ENCODE measurements at places on chromosomes 2 and 18.

DNA sequence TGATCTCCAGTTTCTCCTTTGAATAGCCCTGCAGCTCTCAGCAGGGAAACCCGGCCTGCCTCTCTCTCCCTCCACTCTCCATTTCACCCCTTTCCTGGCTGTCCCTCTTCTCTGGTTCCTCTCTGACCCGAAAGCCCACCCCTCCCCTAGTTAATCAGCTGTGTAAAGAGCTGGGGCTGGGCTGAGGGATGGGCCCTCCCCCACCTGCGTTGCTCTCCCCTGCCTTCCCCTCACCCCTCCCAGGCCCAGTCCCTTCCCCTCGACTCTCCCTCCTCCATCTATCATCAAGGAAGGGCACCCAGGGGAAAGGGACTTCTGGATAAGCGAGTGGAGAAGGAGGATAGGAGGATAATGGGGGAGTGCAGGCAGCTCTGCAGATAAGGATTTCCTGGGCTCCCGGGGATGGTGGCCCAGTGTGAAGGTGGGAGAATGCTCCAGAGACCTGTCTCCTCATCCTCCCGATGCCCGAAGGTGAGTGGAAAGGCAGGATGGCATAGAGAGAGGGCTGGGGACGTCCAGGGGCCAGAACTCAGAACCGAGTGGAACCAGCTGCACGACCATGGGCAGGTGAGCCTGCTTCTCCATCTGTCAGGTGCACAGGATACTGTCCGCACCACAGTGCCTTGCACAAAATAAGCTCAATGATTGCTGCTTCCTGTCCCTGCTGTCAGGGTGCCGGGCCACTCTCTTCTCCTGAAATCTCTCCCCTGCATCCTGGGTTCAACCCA, 12.0 kb downstream of the SLC30A3 start:
- no peak for DNase-seq

DNA sequence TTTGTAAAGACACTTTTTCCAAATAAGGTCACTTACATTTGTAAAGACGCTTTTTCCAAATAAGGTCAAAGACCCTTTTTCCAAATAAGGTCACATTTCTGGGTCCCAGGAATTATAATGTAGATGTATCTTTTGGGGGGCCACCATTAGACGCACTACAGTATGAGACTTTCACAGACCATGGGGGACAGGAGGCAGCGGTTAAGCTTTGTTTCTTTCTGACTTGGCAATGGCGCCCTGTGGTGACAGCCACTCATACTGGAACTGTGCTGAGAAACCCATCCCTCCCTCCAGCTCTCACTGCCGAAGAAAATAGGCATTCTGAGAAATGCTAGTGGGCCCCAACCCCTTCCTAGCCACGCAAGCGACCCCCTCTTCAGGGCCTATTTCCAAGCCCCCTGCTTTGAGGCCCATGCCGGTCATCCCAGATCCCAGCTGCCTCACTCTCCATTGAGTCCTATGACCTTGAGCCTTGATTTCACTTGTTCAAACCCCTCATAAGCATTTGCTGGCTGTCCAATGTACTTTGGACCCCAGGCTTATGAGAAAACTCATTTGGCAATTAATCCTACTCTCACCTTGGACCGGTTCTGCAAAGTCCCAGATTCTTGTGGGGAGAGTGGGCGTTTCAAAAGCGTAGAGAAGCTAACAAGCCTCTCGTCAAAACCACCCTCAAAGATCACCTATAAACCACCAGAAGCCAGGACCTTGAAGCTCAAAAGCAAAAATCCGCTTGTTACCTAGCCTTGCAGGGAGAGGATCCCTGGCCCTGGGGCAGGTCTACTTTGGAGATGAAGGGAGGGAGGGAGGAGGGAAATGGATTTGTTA, 11.3 kb upstream of the SPATA3 start:
- DNase-seq = no peak

DNA sequence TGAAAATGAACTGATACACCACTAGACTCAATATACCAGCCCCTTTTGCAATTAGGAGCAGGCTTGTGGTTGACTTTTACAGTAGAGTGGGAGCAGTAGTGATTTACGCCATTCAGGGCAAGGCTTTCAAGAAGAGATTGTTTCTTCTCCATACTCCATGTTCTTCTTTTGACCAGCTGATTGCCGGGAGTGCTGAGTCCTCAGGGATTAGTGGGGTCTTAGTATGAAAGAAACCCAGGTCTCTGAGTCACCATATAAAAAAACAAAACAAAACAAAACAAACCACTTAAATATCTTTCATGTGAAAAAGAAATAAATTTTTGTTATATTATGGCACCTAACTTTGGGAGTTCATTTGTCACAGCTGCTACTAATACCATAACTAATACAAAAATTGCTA, 465.6 kb upstream of the TRIB2 start:
- DNase-seq = no peak

DNA sequence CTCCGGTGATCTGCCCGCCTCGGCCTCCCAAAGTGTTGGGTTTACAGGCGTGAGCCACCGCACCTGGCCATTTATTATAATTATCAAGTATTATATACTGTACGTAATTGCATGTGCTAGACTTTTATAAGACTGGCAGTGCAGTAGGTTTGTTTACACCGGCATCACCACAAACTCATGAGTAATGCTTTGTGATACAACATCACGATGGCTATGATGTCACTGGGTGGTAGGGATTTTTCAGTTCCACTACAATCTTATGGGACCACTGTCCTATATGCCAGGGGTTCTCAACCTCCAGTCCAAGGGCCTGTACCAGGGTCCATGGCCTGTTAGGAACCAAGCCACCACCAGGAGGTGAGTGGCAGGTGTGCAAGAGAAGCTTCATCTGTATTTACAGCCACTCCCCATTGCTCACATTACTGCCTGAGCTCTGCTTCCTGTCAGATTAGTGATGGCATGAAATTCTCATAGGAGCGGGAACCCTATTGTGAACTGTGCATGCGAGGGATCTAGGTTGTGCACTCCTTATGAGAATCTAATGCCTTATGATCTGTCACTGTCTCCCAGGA, 9.4 kb downstream of the SCYGR4 start:
- DNase-seq = no peak

DNA sequence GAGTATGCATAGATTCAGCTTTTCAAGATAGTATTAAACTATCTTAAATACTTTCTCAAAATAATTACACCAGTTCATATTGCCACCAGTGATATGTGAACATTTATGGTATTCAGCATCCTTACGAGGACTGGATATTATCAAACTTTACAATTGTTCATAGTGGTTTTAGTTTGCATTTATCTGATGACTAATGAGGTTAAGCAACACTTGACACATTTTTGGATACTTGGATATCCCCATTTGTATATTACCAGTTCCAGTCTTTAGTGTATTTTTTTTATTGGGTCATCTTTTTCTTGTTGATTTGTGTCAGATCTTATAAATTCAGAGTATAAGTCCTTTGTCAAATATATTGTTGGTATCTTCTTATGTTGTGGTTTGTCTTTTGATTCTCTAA, 128.4 kb downstream of the ASXL3 start:
- peak; percentile 57 for DNase-seq

DNA sequence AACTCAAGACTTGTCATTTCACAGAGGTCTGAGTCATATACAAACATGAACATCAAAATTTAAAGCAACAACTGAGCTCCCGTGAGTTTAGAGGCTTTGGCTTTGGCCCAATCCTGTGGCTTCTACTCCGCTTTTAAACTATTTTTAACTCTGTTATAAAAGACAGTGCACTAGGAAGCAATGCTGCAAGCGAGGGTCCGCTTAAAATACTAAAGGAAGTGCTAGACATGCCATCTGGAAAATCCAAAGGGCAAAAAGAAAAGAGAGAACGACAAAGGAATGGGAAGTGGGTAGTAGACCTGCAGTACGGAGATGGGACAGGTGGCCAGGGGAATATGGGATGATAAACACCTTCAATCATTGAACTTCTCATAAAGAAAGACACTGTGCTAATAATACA, 37.4 kb upstream of the MYT1L start:
- DNase-seq = no peak

DNA sequence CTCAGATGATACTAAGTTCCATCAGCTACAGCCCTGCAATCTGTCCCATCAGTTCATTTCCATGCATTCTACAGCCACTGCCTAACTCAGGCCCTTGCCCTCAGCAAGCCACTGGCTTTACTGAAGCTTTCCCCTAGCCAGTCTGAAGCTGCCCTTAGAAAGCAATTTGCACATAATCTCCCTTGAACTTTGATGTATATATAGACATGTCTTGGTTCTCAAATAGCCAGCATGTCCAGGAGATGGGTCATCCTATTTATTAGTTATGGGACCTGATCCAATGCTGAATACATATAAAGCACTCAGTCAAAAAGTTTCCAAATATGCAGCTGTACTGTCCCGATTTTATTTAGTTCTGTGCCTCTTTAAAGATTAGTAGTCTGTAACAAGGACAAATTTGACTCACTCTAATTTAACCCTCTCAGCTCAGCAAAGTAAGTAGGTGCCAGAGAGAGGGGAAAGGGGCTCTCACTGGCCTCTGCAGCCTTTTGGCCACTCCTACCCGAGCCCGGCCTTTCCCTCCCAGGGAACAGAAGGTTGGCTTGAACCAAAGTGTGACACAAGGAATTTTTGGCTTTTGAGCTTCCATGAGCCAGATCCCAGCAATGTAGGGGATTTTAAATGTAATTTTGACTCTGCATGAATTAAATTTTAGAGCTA, 70.7 kb downstream of the CCDC93 start:
- DNase-seq = no peak

- DNase-seq = no peak
Measured at GRCh38 chr18:57749604-57749970, 53.5 kb downstream of the ATP8B1 start.

DNA sequence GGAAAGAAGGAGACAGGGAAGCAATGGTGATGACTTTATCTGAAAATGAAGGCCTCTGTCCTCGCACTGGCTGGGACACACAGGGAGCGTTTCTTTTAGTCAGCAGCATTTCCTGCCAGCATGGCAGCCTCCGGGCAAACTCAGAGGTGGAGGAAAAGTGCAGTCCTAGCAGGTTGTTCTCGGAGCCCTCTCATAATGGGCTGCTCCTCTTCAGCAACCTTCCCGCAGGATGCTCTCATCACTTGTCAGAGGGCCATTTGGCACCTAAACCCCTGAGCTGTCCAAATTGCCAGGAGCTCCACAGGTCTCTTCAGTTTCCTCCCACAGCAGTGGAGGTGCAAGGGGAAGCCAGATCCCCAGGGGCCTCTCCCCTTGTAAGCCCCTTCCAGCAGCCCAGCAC, 6.2 kb downstream of the STK39 start:
- DNase-seq = no peak

DNA sequence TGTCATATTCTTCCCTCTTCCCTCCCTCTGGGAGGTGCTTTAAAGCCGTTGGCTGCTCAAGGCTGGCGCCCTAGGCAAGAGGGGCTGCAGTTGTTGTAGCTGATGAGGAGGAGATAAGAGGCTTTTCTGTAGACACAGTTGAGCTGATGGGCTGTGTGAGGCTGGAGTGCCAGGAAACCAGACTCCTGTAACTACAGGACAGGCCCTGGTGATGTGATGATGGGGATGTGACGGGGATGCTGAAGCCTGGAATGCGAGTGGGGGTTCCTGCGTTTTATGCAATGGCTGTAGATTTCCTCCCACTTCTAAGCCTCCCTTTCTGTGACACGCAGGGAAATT, 5.7 kb upstream of the EFR3B start:
- DNase-seq = no peak

DNA sequence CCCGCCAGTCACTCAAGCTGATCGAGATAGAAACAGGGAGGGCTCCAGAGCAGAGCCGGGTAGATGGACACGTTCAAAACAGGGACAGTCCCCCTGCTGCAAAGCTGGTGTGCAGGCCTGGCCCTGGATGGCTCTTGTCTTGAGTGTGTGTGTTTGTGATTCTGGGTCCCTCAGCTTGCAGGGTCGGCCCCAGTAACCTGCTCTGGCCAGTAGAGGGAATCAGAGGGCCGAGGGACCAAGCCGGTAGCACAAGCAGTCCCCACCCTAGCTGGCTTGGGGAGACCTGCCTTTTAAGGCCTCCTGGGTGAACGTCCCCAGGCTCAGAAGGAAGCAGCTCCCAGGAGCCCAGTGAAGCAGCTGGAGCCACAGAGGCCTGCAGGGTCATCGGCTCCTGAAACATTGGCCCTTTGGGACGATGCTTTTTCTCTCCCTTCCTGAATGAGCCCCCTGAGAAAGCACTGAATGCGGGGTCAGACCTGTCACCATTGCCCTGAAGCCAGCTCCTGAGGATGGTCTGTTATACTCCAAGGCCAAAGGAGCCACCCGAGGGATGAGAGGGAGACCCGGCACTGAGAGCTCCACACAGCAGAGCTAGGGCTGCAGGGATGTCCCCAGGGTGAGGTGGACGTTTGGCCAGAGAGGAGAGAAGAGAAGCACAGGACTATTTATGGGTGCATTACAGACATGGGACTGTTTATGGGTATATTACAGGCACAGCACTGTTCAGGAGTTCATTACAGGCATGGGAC, 15.4 kb upstream of the MLPH start:
- DNase-seq = peak; percentile 43

GRCh38 chr18:78939734-78940494, 39.7 kb upstream of the SALL3 start:
- DNase-seq = no peak

GRCh38 chr2:60045456-60045855, 508.0 kb downstream of the BCL11A start:
- DNase-seq = no peak

DNA sequence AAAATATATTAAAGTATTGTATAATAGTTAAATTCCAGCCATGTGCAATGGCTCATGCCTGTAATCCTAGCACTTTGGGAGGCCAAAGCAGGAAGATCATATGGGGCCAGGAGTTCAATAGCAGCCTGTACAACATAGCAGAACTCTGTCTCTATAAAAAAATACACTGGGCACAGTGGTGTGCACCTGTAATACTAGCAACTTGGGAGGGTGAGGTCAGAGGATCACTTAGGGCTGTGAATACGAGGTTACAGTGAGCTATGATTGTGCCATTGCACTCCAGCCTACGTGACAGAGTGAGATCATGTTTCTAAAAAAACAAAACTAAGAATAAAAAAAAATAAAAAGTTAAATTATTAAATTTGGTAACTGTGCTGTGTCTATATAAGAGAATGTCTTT, 36.1 kb downstream of the ZRANB3 start:
- no peak for DNase-seq

DNA sequence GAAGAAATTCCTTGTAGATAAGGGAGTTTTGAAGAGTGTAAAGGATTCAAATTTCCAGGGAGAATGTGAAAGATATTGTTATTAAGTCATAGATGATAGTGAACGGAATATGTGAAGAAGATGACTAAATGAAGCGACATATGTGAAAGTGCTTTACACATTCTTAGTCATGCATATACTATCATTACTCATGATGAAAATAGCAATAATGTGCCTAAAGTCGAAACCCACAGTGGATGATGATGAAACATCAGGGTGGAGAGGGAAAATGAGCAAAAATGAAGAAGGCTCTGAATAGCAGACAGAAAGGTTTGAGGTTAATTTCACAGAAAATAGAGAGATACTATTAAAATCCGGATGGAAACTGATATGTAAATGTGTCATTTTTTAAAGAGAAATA, 1237.1 kb downstream of the LRP1B start:
- peak; percentile 72 for DNase-seq

GRCh38 chr2:84882414-84882738, 1.5 kb upstream of the TRABD2A start:
- DNase-seq = no peak

- peak; percentile 43 for DNase-seq
Measured at GRCh38 chr2:8306530-8307351, 375.1 kb upstream of the ID2 start.

GRCh38 chr18:58536202-58536516, 92.7 kb downstream of the ALPK2 start:
- DNase-seq = no peak

- DNase-seq = no peak
Measured at GRCh38 chr2:38194751-38195150, 118.8 kb upstream of the CYP1B1 start.

GRCh38 chr2:143728498-143728897, 599.3 kb downstream of the ARHGAP15 start:
- DNase-seq = no peak
